Amniotic stem cell (primary cell): ENCODE measurements at places on chromosomes 12 and 14.
A peak's percentile ranks its signal among the peaks of the same experiment; 100 is the strongest.

DNA sequence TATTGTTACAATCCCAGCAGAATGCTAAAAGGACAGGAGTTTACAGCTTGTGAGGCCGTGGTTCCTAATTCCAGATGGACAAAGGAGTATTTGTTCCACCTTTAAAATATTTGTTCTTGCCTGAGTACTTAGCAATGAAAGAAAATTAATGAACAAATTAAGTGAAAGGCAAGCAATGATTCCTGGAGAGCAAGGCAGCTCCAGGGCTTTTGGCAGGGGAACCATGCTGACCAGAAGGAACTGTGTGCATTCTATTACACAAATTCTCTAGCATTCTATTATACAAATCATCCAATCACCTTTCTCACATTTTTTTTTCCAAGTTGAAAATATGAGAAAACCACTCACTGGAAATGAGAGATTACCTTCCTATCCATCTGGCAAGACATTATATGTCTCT lies 1.8 kb upstream of the BMAL2 start:
- DNase-seq: no peak

DNA sequence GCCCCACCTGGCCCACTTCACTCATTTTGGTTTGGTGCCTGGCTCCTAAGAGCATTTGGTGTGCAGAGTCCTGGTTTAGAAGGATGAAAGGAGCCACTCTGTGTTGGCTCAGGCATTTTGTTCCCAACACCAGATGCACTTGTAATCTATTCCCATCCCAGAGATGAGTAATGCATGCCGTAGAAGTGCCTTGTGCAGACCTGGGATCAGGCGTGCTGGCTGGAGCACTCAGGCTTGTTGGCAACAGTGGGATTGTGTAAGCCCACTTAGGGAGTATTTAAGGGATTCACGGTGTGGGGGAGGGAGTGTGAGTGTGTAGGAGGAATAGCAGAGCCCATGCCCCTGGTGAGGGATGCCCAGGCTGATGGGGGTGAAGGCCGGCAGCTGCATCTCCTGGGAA lies 501.5 kb upstream of the TBX3 start:
- DNase-seq: no peak

DNA sequence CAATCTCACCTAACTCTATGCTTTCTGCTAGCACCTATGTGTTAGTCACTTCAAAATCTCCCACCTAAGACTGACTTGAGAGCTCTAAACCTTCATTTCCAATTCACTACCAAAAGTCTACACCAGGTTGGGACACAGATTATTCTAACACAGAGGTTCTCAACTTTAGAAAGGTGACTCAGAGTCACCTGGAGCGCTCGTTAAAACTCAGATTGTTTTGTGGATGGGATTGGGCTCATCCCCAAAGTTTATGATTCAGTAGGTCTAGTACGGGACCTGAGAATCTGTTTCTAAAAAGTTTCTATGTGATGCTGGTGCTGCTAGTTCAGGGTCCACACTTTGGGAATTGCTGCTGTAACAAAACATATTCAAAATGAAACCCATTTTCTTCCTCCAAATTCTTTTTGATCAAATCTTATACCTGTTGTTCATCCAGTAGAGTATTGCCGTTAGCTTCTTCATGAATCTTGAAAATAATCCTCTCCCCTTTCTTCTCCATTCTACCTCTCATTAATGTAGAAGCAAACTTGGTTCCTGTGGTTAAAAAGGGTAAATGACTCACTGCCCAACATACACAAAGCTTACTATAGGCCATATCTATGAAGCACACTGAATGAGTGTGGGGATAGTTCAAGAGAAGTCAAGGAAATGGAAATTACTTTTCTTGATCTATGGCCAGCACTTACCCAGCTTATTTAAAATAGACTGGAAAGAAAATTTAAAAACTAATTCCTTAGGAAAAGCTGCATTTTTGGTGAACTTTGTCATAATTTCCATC lies 206.7 kb downstream of the KIF21A start:
- DNase-seq: no peak

DNA sequence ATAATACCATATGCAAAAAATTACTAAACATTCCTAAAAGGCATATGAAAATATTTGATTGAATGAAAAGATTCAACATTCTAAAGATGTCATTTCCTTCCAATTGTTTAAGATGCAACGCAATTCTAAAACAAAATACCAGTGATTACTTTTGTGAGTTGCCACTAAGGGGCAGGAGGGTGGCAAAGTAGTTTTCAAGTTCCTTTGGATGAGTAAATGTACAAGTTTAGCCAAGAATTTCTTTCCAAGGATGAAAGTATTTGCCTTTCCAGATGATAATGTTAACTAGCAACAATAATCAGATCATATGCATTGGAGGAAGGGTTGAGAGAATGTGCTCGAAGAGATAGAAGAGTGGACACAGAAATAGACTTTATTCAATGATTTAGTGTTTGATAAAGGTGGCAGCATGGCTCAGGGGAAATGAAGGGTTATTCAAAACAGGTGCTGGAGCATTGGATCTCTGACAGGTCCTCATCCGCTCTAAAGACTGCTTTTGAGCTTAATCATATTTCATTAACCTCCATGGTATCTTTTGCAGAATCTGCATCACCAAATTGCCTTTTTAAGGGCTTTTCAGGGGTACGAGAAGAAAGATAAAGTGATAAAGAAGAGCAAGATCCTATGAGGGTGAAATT lies 678.5 kb upstream of the TBX3 start:
- no peak for DNase-seq

DNA sequence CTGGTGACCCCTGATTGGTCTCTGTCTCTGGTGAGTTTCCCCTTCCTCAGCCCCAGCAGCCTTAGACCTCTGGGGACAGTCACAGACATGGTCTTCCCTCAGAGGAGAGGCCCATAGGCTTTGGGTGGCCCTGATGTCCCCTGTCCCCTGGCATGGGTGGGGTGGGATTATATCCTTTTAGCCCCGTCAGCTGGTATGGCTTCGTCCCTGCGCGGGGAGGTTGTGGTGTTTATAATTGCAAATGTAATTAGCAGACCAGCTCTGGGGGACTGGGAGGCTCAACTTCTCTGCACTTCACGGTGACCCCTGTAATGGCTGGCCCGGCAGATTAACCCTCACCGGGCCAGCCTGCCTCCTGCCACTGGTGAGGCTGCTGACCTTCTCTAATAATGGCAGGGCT lies 5.1 kb downstream of the ESRRB start:
- no peak for DNase-seq

DNA sequence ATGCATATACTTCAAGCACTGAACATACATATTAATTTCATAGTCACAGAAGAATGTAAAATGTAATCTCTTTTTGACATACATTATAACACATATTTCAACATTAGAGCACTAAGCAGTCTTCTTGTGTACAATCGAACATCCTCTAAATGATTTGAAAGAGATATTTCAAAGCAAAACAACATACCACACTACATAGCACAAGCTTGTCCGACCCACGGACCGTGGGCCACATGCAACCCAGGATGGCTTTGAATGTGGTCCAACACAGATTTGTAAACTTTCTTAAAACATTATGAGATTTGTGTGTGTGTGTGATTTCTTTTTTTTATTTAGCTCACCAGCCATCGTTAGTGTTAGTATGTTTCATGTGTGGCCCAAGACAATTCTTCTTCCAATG lies 7.0 kb downstream of the PRICKLE1 start:
- DNase-seq: no peak

- DNase-seq: no peak
Measured at GRCh38 chr12:59972905-59973304, 377.1 kb downstream of the SLC16A7 start.

DNA sequence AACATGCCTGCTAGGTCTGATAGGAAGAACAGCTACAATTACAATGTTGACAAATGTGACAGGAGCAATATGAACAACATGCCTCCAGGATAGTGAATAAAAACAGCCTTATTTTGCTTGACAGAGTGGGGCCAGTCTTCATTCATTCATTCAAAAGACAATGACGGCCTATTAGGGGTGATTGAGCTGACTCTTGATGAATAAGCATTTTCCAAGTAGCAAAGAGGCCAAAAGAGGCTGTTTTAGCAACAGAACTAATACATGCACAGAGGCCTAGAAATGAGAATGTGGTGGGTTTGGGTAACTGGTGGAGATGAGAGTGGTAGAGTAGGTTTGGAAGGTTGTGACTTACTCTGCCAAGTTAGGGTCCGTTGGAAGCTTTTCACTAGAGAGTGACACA lies 138.3 kb downstream of the APAF1 start:
- no peak for DNase-seq

GRCh38 chr14:65170768-65171507 lies 68.6 kb upstream of the MAX start:
- DNase-seq: peak; percentile 60

DNA sequence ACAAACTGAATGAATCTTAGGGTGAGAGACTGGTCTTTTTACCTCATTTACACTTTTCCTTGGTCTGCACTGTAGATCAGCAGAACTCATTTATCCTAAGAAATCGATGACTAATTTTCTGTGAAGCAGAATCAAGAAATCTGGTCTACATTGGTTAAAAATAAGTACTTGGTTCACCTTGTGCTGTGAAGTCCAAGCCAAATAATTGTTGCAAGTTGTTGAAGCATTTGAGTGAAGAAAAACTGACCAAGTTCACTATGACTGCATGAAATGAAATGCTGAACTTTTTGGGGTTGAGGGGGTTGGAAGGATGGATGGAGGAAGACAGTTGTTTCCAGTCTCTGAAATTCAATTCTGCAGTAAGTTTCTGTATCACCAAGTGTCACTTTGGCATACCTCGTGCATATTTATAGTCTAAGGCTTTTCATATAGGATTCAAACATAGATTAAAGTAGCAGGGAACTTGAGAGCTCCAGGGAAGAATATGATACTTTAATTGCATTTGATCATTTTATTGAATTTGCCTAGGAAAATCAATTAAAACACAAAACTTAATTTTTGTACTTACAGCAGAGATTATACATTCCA lies 75.0 kb downstream of the FAR2 start:
- DNase-seq: no peak

GRCh38 chr14:61602733-61603077 lies 92.6 kb upstream of the HIF1A start:
- no peak for DNase-seq

DNA sequence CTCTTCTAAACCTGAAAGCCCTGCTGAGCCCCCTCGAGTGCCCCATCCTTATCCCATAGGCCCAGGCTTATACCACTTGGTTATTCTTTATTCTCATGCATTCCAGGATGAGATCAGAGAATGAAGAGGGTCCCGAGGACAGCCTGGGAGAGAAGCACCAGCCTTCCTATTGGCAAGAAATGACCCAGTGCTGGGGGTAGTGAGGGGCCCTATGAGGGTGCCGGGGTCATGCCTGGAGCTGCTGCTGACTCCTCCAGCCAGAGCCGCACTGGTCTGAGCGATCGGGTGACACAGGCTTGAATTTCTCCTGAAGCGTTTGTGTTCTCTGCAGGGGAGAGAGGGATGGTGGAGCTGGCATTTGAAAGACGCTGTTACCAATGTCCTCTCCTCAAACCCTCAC lies 18.1 kb downstream of the MORN3 start:
- no peak for DNase-seq

DNA sequence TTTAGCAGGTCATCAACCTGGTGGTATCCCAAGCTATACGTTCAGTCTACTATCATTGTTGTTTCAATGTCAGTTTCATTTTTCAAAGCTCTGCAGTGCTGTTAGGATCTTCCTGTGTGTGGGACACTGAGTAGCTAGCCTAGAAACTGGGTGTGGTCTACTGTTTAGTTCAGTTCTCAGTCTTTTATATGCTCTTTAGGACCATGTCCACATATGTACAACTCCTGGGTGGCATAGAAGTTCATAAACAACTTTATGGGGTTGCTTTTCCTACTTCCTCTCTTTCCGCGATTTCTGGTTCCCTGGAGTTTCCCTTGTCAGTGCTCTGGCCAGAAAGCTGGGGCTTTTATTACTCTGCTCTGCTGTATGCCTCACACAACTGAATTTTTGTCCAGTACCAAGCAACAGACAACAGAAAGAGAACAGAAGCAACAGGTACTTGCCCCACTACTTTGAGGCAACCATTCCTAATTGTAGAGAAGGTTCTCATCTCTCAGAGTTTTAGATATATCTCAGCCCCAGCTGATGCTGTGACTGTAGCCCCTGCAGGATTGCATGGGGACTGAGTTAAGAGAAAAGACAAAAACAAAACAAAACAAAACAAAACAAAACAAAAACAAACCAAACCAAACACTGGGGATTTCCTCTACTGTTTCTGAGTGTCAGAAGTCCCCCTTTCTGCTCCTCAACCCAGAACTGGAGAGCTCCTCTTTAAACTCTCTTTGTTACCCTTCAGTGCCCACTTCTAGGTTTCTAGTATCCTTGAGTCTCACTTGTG lies 30.3 kb downstream of the MIS18BP1 start:
- DNase-seq: no peak

GRCh38 chr12:106149096-106149784 lies 10.5 kb upstream of the NUAK1 start:
- DNase-seq: peak; percentile 12

DNA sequence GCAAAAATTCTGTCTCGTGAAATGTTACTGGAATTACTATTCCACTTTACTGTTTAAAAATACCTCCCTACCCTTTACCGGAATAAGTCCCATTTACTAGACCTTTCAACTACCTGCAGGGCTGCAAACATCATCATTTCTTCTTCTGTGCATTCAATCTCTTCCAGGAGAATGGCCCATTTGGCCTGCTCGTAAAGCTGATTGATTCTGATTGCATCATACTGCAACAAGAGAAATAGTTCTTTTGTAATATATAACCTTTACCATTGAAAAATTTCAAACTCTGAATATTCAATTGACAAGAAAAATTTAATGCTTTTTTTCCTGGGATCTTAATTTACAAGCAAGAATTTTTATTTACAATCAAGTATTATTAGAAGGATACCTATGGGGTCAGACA lies 72.4 kb downstream of the FERMT2 start:
- DNase-seq: no peak

- DNase-seq: no peak
Measured at GRCh38 chr14:49860988-49861698, 8.6 kb upstream of the NEMF start.

DNA sequence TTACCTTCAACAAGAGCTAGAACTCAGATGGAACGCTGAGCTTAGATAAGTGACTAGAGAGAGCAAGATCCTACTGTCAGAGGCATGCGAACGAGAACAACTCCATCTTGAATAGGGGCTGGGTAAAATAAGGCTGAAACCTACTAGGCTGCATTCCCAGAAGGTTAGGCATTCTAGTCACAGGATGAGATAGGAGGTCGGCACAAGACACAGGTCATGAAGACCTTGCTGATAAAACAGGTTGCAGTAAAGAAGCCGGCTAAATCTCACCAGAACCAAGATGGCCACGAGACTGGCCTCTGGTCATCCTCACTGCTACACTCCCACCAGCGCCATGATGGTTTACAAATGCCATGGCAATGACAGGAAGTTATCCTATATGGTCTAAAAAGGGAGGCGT lies 59.6 kb upstream of the PLEKHG3 start:
- DNase-seq: no peak

GRCh38 chr14:82138431-82138830 lies 604.8 kb upstream of the SEL1L start:
- DNase-seq: no peak

DNA sequence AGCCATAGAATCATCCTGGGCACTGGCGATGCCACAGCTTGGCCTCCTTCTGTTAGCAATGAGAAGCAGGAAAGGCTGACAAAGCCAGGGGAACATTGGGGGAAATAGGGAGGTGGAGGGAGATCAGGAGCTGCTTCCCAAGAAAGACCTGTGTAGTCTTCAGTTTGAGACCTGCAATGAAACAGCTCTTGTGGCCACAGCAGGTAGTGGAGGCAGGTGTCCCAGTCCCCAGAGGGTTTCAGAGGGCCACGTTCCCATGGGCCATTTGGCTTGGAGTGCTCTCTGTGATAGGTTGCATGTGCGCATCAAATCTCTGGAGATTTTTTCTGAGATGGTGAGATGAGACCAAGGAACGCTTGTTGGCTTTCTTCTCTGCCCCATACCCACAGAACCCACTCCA lies 14.4 kb upstream of the OR6S1 start:
- no peak for DNase-seq
